ENCODE measurements at places on chromosomes 6 and 20.

DNA sequence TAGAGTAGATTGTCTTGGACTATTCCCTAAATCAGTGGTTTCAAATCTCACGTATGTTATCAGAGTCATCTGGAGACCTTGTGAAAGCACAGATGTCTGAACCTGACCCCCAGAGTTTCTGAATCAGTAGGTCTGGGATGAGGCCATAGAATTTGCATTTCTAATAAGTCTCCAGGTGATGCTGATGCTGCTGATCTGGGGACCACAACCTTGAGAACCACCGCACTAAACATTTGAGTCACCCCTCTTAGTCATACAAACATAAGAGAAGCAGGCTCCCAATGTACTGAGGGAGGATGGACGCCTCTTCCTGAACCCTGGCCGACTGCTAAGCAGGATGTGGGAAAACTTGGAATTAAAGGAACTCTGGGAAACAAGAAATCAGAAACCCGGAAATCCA lies 187.8 kb upstream of the PRDM1 start:
- DNase-seq, result no peak

DNA sequence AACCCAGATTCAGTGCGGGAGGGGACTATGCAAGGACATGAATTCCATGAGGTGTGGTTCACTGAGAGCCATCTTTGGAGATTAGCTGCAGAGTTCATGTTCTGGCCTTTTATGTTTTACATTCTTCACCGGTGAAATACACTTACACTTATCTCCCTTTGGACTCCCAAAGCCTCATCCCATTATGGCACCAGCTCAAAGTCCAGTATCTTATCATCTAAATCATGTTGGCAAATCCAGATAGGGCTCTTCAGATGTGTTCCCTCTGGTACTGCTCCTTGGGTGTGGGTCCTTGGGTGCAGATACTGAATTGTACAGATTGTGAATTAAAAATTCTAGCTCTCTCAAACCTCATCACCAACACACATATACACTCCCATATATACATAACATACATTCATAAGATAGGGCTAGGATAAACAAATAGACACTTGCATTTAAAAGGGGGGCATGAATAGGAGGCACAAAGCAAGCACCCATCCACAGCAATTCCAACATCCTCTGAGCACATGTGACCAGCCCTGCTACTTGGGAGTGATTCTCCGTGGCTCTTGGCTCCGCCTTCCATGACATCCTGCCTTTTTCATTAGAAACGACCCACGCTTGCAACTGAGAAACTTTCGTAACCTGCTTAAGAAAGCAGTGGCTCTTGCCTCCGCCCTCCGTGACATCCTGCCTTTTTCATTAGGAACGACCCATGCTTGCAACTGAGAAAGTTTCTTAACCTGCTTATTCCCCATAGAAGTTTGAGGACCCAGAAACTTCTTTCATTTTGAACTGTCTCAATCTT lies 53.6 kb upstream of the LRRC1 start:
- no peak for DNase-seq

DNA sequence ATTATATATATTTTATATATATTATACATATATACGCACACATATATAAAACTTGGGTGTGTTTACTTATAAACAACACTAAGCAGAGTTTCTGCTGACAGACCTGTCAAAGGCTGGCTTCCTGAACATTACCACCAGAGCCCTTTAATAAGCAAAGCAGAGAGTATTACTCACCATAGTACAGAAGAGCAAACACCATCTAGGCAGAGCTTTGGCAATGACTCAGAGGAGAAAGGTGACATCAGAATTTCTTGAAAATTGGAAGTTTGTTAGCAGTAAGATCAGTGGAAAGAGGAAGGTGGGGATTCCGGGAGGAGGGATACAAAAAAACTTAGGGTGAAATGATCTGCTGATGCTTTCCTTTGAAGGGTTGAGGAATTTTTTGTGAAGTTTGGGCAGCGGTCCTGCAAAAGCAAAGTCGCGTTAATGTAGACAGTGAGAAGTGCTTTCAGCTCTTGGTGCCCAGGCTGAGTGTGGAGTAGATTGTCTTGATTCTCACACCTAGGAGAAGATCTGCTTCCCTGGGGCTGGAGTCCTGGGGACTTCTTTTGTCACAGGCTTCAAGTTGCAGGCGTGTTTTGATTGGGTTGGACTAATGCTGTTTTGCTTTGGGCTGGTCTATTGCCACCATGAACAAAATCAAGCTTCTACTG lies 109.6 kb upstream of the BACH2 start:
- no peak for DNase-seq

- no peak for DNase-seq
These were observed 602.5 kb upstream of the CDH4 start for GRCh38 chr20:60649541-60649940.

- no peak for DNase-seq
These were observed 732 bp downstream of the CYP24A1 start for GRCh38 chr20:54172856-54173652.

Measured in putamen (tissue), 1 donor.